Stimulated activated CD8-positive, alpha-beta memory T cell treated with anti-CD3 and anti-CD28 coated beads, Interleukin-4, amount 100 ng/mL, for 4 hours (primary cell): ENCODE measurements at places on chromosomes 6 and 20.

GRCh38 chr6:96923871-96924493, 546 bp upstream of the KLHL32 start:
- no peak for DNase-seq

DNA sequence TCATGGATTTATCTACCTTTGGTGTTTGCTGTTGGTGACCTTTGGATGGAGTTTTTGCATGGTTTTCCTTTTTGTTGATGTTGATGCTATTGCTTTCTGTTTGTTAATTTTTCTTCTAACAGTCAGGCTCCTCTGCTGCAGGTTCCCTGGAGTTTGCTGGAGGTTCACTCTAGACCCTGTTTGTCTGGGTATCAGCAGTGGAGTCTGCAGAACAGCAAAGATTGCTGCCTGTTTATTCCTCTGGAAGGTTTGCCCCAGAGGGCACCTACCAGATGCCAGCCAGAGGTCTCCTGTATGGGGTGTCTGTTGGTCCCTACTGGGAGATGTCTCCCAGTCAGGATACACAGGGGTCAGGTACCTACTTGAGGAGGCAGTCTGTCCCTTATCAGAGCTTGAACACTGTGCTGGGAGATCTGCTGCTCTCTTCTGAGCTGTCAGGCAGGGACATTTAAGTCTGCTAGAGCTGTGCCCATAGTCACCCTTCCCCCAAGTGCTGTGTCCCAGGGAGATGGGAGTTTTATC, 9.2 kb upstream of the ZNF337 start:
- DNase-seq: no peak

- DNase-seq: no peak
These were observed 271.5 kb downstream of the FOXA2 start for GRCh38 chr20:22312744-22313346.

GRCh38 chr6:122869437-122870024, 80.5 kb downstream of the SMPDL3A start:
- no peak for DNase-seq

GRCh38 chr6:54718541-54719023, 128.0 kb upstream of the FAM83B start:
- DNase-seq: no peak

GRCh38 chr20:2142649-2143048, 41.0 kb downstream of the STK35 start:
- no peak for DNase-seq

- no peak for DNase-seq
These were observed 426.8 kb downstream of the MAFB start for GRCh38 chr20:40262219-40262618.

GRCh38 chr6:52549428-52549827, 27.4 kb downstream of the TRAM2 start:
- no peak for DNase-seq

- DNase-seq: no peak
These were observed 56.3 kb upstream of the CD93 start for GRCh38 chr20:23142162-23143050.

- DNase-seq: no peak
These were observed 2.5 kb downstream of the PHACTR1 start for GRCh38 chr6:12719017-12719416.
